ENCODE measurements at places on chromosomes 4 and X. TPM values are rescaled to one million over a fixed set of nuclear protein-coding genes. Genes with fewer than 3 reads are reported as not detected.

The ZBED1 gene
- total RNA-seq = 39.2 TPM

The HHIP gene
- total RNA-seq = not detected

The NFKB1 gene
- 20.2 TPM for total RNA-seq

DNA sequence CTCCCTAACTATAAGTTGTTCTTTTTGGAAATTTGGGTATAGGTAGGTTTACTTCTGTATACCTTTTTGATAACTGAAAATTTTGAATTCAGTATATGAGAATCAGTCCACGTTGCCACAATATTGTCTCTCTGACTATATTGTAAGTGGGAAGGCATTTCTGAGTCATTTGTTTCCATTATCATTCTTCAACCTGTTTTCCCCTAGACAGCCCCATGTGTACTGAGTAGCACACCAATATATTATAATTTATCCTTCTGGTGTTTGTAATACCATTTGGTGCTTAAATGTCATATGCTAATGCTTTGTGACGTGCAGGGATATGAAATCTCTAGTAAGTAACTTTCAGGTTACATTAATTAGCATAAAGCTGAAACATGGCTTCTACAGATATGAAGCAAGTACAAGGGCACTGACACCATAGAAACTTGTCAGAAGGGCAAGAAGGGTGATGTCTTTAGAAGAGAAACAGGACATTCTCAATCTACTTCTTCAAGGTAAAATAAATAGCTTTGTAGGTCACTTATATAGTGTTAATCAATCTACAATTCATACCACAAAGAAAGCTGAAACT is 27.7 kb downstream of the PAK3 start:
- no peak overlapping the region for H3K27ac ChIP-seq
- H3K4me1 ChIP-seq = no peaks in the 10 kb centered on the region
- H3K27me3 ChIP-seq = no peaks in the 10 kb centered on the region
- H3K4me3 ChIP-seq = no peak overlapping the region

GRCh38 chr4:88827442-88827841 is 129.8 kb upstream of the NAP1L5 start:
- DNase-seq = no peak
- H3K27me3 ChIP-seq = no peaks in the 10 kb centered on the region
- peaks cover 2% of the 10 kb centered on the region for H3K4me1 ChIP-seq
- H3K36me3 ChIP-seq = no peaks in the 10 kb centered on the region

DNA sequence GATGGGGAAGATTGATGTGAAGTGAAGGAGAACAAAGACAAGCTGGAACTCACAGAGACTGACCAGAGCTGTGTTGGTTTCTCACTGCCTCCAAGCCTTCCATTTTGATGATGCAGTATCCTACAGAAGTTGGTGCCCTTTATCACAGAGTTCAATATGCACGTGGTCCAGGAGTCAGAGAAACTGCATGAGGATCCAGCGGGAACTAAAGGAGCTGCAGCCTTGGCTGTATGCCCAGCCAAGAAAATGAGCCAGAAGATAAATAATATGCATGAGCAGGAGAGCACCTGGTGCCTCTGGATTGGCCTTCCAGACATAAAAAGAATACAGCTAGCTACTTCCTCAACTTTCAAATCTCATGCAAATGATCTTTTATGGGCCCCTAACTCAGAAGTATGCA is 44.3 kb upstream of the DCLK2 start:
- H3K27ac ChIP-seq = no peak overlapping the region
- no peaks in the 10 kb centered on the region for H3K27me3 ChIP-seq
- DNase-seq = no peak
- no peaks in the 10 kb centered on the region for H3K36me3 ChIP-seq
- no peaks in the 10 kb centered on the region for H3K4me1 ChIP-seq

GRCh38 chr4:780716-781492 is 45.0 kb downstream of the CPLX1 start:
- peak overlapping the region; percentile 79 for H3K27ac ChIP-seq
- no peaks in the 10 kb centered on the region for H3K27me3 ChIP-seq
- DNase-seq = no peak
- no peaks in the 10 kb centered on the region for H3K36me3 ChIP-seq
- peak overlapping the region; percentile 97 for H3K4me3 ChIP-seq
- H3K4me1 ChIP-seq = peaks cover 3% of the 10 kb centered on the region

GRCh38 chr4:102530986-102531385 is 29.8 kb downstream of the NFKB1 start:
- no peaks in the 10 kb centered on the region for H3K4me1 ChIP-seq
- no peaks in the 10 kb centered on the region for H3K27me3 ChIP-seq
- no peak for DNase-seq

DNA sequence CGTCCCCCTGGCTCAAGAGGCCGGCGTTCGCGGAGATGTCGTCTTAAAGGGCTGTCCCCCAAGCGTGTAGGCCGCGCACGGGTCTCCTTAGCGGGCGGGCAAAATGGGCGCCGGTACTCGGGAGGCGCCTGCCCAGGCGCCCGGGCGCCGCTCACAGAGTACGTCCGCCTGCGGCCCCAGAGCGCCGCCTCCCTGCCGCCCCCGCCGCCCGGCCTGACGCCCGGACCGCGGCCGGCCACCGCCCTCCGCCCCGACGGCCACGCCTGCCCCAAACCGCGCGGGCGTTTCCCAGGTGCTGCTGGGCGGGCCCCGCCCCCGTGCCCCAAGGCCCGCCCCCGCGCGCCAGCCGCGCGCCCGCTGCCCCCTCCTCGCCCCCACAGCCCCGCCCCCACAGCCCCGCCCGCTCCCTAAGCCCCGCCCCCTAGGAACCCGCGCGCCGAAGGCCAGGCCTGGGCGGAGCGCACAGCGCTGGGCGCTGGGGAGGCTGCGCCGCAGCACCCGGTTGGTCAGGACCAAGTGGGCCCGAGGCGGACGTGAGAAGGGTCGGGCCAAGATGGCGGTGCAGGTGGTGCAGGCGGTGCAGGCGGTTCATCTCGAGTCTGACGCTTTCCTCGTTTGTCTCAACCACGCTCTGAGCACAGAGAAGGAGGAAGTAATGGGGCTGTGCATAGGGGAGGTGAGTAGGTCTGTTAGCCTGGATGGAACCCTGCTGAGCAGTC is at the start of the genes BRCC3, CMC4 and MTCP1:
Gene BRCC3 (plus strand): TSS at position 534 of the 719 bp plus-strand sequence. CDS start 20 bp downstream, at position 554.
Gene CMC4 (minus strand): TSS at position 162 of the 719 bp plus-strand sequence. CDS start 7,113 bp downstream, outside the sequence.
Gene MTCP1 (minus strand): TSS at position 162 of the 719 bp plus-strand sequence. CDS start 5,126 bp downstream, outside the sequence.
- H3K36me3 ChIP-seq = no peaks in the 10 kb centered on the region
- H3K4me1 ChIP-seq = no peaks in the 10 kb centered on the region
- no peaks in the 10 kb centered on the region for H3K27me3 ChIP-seq
- H3K4me3 ChIP-seq = peak within 1 kb of the TSS; percentile 54
- H3K27ac ChIP-seq = peak within 1 kb of the TSS; percentile 79
- peak; percentile 77 for DNase-seq

DNA sequence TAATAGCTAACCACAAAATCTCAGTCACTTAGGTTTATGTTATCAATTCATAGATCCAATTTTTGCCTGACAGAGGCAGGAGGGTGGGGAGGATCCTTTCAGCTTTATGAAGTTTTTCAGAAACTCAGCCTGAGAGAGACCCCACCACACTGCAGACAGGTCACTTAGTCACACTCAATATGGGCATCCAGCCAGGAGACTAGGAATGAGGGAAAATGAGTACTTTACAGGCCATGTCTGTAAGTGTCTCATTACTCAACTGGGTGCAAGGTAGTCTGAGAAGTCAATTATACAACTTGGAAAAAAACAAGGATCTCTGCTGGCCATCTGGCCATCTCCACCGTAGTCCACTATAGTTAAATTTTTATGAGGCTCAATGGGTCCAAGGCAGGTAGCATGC is 365.9 kb downstream of the INPP4B start:
- H3K27me3 ChIP-seq = no peaks in the 10 kb centered on the region
- no peaks in the 10 kb centered on the region for H3K4me1 ChIP-seq
- H3K27ac ChIP-seq = no peak overlapping the region
- H3K36me3 ChIP-seq = no peaks in the 10 kb centered on the region

DNA sequence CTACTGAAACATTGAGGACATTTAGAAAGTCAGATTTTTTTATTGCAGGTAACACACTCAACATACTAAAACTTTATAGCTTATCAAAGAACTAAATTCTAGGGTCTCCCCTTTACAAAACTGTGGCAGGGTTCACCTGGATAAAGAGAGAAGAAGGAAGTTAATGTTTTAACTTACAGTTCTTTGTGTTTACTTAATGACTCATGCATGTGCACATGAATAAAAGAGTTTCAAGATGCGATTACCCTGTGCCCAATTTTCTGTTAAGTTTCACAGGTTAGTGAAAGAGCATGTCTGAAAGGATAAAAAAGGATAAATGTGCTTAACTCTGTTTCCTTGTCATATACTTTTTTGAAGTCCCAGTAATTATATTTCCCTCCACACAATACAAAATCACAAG is 16.8 kb downstream of the DCAF8L1 start:
- no peak for DNase-seq
- H3K4me3 ChIP-seq = no peak overlapping the region
- H3K4me1 ChIP-seq = no peaks in the 10 kb centered on the region
- H3K27me3 ChIP-seq = no peaks in the 10 kb centered on the region

DNA sequence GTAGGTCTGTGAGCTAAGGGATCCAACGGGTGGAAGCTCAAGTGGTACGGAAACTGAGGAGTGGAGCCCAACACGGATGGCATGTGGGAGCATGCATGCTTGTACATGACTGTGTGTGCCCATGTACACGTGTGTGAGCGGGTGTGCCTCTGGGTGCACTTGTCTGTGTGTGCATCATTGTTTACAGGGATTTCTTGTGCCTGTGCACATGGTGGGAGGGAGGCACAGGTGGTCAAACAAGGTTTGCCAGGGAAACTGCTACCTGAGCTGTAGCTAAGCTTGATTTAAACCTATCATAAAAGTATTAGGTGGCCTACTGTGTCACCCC is 122.5 kb upstream of the MAMLD1 start:
- no peak overlapping the region for H3K4me3 ChIP-seq
- DNase-seq = no peak
- H3K27ac ChIP-seq = no peak overlapping the region
- no peaks in the 10 kb centered on the region for H3K4me1 ChIP-seq
- H3K36me3 ChIP-seq = no peaks in the 10 kb centered on the region

GRCh38 chr4:48261281-48261680 is 8.4 kb downstream of the TEC start:
- no peaks in the 10 kb centered on the region for H3K4me1 ChIP-seq
- no peak overlapping the region for H3K4me3 ChIP-seq
- no peaks in the 10 kb centered on the region for H3K36me3 ChIP-seq
- no peak overlapping the region for H3K27ac ChIP-seq

GRCh38 chr4:84931274-84931673 is 35.2 kb downstream of the WDFY3 start:
- H3K4me1 ChIP-seq = no peaks in the 10 kb centered on the region
- H3K36me3 ChIP-seq = no peaks in the 10 kb centered on the region
- DNase-seq = no peak

- no peaks in the 10 kb centered on the region for H3K36me3 ChIP-seq
- no peak overlapping the region for H3K27ac ChIP-seq
- H3K4me3 ChIP-seq = no peak overlapping the region
- no peaks in the 10 kb centered on the region for H3K27me3 ChIP-seq
- H3K4me1 ChIP-seq = no peaks in the 10 kb centered on the region
- DNase-seq = no peak
Measured at GRCh38 chr4:139672215-139672614, 6.6 kb downstream of the MGST2 start.

DNA sequence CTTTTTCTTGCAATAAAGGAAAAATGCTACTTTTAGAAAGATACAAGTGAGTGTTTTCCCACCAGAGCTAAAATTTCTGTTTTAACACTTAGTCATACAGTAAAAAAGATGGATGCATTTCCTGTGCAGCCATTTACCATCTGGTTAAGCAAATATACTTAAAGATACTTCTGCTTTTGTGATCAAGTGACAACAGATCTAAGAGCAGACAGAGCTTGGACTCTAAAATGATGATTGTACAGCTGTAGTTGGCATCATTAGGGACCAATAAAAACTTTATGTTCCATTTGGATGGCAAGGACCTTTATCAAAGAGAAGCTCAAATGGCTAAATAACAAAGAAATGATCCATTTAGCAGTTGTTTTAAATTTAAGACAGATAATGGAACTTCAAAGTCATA is 270.8 kb downstream of the FSTL5 start:
- H3K4me1 ChIP-seq = no peaks in the 10 kb centered on the region
- no peaks in the 10 kb centered on the region for H3K27me3 ChIP-seq
- no peak overlapping the region for H3K4me3 ChIP-seq
- no peaks in the 10 kb centered on the region for H3K36me3 ChIP-seq
- DNase-seq = no peak
- H3K27ac ChIP-seq = no peak overlapping the region

GRCh38 chr4:15794905-15795304 is 16.8 kb downstream of the CD38 start:
- H3K27me3 ChIP-seq = no peaks in the 10 kb centered on the region
- no peak for DNase-seq
- no peaks in the 10 kb centered on the region for H3K4me1 ChIP-seq
- no peak overlapping the region for H3K4me3 ChIP-seq
- no peak overlapping the region for H3K27ac ChIP-seq

DNA sequence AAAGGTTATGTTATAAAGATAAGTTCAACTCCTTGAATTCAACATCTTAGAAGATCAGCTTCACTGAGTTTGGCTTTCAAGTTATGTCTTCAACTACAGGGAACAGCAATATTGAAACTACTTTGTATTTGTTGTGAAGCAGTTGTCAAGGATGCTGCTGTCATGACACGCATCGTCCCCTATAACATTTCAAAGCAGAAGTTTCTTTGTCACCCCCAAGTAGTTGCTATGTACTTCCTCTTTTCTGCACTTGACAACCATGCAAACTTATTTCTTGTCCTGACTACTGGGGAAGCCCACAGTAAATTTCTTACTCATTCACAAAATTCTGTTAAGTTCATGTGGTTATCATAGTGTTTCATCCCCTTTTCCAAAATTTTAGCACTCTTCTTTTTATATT is 14.3 kb downstream of the ANTXR2 start:
- peak overlapping the region; percentile 18 for H3K27ac ChIP-seq
- no peaks in the 10 kb centered on the region for H3K36me3 ChIP-seq
- H3K27me3 ChIP-seq = no peaks in the 10 kb centered on the region
- no peaks in the 10 kb centered on the region for H3K4me1 ChIP-seq

DNA sequence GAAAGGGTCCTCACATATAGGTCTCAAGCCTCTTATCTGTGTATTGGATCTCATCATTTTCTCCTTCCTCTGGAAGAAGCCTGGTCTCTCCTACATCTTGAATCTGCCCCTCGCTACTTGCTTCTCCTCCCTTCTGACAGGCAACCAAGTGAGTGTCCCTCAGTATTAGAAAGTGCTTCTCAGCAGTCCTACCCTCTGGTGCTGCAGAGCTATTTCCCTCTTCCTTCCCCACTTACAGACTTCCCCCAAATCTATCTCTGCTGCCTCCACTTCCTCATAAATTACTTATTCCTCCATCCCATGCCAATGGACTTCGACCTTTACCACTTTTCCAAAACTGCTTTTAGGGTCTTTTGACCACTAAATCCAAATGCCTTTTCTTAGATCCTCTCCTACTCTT is 129.1 kb upstream of the NAP1L5 start:
- no peaks in the 10 kb centered on the region for H3K27me3 ChIP-seq
- H3K36me3 ChIP-seq = no peaks in the 10 kb centered on the region
- H3K27ac ChIP-seq = no peak overlapping the region
- no peaks in the 10 kb centered on the region for H3K4me1 ChIP-seq

GRCh38 chr4:36502350-36502749 is 220.9 kb downstream of the DTHD1 start:
- H3K27ac ChIP-seq = no peak overlapping the region
- H3K27me3 ChIP-seq = no peaks in the 10 kb centered on the region
- no peaks in the 10 kb centered on the region for H3K36me3 ChIP-seq
- H3K4me3 ChIP-seq = no peak overlapping the region
